ENCODE measurements at places on chromosomes 3 and 15. TPM values are rescaled to one million over a fixed set of nuclear protein-coding genes. Genes with fewer than 3 reads are reported as not detected.

The NEK11 gene
- total RNA-seq, result 1.2 TPM

The TRH gene
- total RNA-seq, result not detected

The FETUB gene
- total RNA-seq, result not detected

The PLAAT1 gene
- total RNA-seq, result not detected

The APOD gene
- total RNA-seq, result 1.0 TPM

The SUCNR1 gene
- not detected for total RNA-seq

The CCR5 gene
- not detected for total RNA-seq

The IQGAP1 gene
- total RNA-seq, result 122 TPM

The MORC1 gene
- total RNA-seq, result not detected

The GHSR gene
- not detected for total RNA-seq

The C3orf85 gene
- not detected for total RNA-seq

The C3orf20 gene
- total RNA-seq, result not detected

The RPL35A gene
- 1,086 TPM for total RNA-seq

The KNG1 gene
- not detected for total RNA-seq

Measured in bronchus fibroblast of lung (primary cell).